A673 (cell line): ENCODE measurements at places on chromosomes 2 and 18. TPM values are rescaled to one million over a fixed set of nuclear protein-coding genes. Genes with fewer than 3 reads are reported as not detected.

- H3K27ac ChIP-seq: no peak overlapping the region
- H3K27me3 ChIP-seq: no peaks in the 10 kb centered on the region
- no peak overlapping the region for H3K4me3 ChIP-seq
- H3K36me3 ChIP-seq: no peaks in the 10 kb centered on the region
- H3K4me1 ChIP-seq: no peaks in the 10 kb centered on the region
Observed at GRCh38 chr2:100606726-100607343, 44.0 kb downstream of the PDCL3 start.

DNA sequence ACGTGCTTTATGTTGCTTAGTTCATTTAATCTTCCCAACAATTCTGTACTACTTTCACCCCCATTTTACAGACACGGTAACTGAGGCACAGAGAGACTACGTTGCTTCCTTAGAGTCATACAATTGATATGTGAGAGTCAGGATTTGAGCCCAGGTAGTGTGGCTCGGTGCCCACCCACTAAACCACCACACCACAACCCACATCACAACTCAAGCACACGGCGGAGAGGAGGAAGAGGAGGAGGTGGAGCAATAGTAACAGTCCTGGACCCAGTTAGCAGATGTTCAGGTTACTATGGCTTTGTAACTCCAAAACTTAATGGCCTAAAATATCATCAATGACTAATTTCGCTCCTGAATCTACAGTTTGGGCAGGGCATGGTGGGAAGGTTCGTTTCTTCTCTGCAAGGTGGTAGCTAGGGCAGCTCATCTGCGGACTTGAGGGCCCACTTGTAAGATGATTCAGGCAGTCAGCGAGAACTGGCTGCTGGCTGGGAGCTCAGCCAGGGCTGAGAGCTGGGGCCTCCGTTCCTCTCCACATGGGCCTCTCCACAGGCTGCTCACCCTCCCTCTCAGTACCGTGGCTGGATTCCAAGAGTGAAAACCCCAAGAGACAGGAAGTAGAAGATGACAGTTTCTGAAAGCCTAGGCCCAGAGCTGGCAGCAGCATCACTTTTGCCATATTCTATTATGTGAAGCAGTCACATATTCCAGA lies 167.1 kb downstream of the ZFP36L2 start:
- DNase-seq: peak; percentile 97
- H3K4me1 ChIP-seq: peaks cover 30% of the 10 kb centered on the region
- H3K4me3 ChIP-seq: no peak overlapping the region
- H3K27ac ChIP-seq: peak overlapping the region; percentile 8
- no peaks in the 10 kb centered on the region for H3K36me3 ChIP-seq
- H3K27me3 ChIP-seq: no peaks in the 10 kb centered on the region

GKN1 gene
- total RNA-seq: not detected in 2 replicates

PEX13 gene
- 20.7 and 22.5 TPM in 2 replicates for total RNA-seq

DNA sequence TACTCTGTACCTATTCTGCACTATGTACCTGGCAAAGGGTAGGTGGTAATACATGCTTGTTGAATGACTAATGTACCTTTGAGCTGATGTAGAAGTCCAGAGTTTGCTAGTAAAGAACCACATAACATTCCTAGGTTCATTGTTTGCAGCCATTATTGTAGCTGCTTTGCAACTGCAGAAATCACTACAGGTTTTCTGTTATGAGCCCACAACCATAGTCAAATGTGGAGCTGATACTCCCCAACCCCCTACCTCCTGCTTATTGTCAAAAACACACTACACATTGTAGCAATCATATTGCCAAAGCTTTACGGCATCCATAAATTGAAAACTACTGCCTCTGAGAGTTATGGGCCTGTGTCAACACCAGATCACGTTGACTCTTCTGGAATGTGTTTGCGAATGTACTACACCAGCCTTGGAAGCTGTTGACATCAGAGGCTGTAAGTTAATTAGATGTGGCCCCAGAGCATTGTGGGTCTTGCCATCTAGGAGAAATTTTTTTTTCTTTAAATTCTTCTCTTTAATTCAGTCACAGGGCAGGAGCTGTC lies 187.0 kb downstream of the AGPS start:
- H3K36me3 ChIP-seq: no peaks in the 10 kb centered on the region
- DNase-seq: no peak
- H3K4me3 ChIP-seq: no peak overlapping the region
- no peaks in the 10 kb centered on the region for H3K27me3 ChIP-seq
- no peaks in the 10 kb centered on the region for H3K4me1 ChIP-seq

- no peak overlapping the region for H3K27ac ChIP-seq
- no peak for DNase-seq
- no peak overlapping the region for H3K4me3 ChIP-seq
- H3K27me3 ChIP-seq: no peaks in the 10 kb centered on the region
Observed at GRCh38 chr18:48799724-48800315, 150.9 kb downstream of the SMAD7 start.

KLHL29 gene
- 11.0 and 12.2 TPM in 2 replicates for total RNA-seq

- H3K27ac ChIP-seq: no peak overlapping the region
- no peak overlapping the region for H3K4me3 ChIP-seq
- no peaks in the 10 kb centered on the region for H3K27me3 ChIP-seq
- no peaks in the 10 kb centered on the region for H3K4me1 ChIP-seq
- no peak for DNase-seq
Observed at GRCh38 chr2:138979131-138979785, 199.1 kb upstream of the NXPH2 start.

GPR35 gene
- 2.7 and 2.9 TPM in 2 replicates for total RNA-seq
